NCI-H748 treated with DMSO at 0.1 percent for 48 hours (cell line): ENCODE measurements at places on chromosomes 7 and 10.
A peak's percentile ranks its signal among the peaks of the same experiment; 100 is the strongest.

DNA sequence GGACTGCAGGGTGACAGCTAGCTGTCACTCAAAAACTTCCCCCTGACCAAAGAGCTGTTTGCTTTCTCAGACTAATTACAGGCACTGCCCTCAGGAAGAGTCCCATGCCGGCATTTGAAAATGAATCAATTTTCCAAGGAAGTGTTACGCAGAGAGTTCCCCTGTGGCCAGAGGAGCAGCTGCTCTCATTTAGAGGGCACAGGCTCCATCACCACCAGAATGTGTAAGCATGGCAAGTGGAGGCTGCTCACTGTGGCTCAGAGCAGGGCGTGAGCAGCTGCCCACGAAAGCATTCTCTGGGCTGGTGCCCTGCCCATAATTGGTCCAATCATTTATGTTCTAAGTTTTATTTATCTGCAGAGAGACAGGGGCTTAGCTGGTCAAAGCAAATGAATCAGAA, 202.2 kb downstream of the RAMP3 start:
- DNase-seq = no peak

GRCh38 chr10:71959526-71959925, 4.7 kb upstream of the CHST3 start:
- DNase-seq = no peak

DNA sequence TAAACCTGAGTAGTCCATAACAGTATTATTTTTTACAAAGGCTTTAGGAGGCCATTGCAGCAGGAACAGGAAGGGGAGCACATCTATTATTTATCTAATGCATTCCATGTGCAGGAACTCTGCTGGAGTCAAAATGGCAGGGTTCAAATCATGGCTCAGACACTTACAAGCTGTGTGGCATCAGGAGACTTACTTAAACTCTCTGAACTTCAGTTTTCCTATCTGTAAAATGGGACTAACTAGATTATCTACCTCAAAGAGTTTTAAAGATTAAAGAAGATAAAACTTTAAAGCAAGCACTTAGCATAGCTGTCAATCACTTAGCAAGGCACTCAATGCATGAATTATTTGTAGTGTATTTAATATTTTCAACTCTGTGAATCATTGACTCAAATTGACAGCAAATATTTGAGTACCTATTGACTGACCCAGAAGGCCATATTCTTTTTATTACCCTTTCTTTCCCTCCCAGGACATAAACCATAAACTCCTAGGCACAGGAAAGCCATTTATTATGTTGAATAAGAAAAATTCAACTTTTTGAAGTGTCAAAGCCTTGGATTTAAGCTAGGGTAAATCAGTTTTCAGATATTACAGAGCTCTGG, 115.8 kb upstream of the FAM204A start:
- DNase-seq = no peak

DNA sequence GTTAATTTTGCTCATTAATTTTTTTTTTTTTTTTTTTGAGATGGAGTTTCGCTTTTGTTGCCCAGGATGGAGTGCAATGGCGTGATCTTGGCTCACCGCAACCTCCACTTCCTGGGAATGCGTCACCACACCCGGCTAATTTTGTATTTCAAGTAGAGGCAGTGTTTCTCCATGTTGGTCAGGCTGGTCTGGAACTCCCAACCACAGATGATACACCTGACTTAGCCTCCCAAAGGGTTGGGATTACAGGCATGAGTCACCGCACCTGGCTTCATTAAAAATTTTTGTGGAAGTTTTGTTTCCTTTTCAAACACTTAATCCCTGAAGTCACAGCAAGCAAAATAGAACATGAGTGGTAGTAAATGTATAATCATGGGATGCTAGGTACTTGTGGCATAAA, 857.2 kb upstream of the PHF14 start:
- no peak for DNase-seq

- no peak for DNase-seq
Measured at GRCh38 chr10:89683883-89684282, 17.5 kb upstream of the KIF20B start.

DNA sequence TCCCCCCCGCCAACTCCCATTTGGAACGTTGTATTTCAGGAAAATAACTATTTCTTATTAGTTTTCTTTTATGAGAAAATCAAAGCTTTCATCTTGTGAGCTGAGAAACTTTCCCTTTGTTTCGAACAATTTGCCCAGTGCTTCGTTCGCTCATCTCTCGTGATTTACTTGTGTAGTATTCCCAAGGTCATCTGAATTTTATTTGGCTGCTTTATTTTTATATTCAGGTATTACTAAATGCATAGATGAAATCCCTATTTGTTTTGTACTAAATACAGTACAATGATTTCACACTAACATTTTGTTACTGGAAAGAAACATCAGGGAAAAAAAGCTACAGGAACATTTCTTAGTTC, 12.0 kb upstream of the EBLN1 start:
- no peak for DNase-seq

DNA sequence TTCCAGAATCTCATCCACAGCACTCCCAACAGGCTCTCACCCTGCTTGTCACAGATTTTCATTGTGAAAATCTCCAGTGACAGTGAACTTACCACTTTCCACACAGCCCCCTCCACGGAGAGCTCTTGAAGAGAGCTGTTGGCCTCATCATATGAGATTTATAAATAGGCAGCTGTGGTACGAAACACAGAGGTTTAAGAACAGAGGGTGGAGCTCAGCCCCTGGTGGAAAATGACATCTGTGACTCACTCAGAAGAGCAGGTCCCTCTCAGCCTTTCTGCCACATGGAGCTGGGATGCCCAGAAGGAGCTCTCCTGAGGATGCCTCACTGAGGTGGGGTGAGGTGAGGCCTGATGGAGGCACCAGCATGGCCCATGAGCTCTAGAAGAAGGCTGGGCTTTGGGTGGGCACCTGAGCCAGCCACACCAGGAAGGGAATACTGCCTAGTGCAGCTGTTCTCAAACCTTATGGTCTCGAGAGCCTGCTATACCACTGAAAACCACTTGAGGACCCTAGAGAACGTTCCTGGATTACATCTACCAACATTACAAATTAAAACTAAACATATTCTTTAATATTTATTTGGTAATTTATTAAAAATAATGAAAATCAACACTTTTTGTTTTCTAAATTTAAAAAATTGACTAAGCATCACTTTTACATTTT, 25.8 kb upstream of the EEPD1 start:
- no peak for DNase-seq

DNA sequence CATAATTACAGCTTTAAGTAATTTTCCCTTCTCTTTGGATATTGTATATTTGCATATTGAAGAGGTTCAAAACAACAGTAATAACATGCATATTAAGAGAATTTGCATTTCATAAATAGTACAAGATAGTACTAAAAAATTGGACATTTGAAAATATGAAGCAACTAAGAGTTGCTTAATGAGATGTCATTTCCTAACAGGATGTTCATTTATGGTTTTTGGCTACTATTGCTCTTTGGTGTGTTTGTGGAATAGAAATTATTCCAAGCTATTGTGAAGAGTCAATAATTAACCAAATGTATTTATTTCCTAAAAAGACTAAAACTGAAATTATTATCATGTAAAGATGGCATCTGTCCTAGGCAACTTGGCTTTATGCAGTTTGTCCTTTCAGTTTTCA, 4.1 kb upstream of the SGCE start:
- DNase-seq = no peak

DNA sequence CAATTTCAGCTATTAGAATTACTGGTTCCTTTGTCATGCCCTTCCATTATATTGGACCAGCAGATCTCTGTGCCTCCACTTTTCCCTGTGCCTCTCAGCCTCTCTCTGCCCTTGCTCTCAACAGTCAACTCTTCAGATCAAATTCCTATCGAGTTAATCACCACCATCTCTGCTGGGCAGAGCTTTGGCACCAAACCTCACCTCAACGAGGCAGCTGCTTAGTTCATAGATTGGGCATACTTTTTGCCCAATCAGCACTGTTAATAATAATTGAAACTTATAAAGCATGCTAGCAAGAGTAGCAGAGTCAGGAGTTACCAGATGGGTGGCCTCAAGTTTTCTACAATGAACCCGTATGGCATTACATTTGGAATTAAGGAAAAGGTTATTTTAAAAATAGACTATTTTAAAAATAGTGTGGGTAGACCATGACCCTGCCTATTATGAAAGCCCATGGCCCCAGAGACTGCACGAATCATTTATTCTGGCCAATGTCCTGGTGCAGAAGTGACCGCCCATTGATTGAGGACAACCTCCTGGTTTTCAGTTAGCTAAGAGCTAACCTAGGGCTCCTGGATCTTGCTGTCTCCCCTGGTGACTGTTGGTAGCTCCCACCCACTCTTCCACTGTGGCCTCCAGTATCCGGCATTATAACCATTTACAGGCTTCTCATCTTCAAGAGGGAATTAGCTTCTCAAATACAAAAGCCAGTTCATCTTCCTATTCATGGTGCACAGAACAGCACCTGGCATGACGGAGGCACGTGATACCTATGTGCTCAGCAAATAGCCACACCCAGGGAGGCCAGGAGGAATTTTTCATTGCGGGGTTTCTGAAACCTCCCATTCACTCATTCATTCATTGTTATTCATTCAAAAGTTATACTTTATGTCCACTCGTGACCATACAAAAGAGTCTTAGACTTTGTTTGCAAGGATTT, 265.4 kb downstream of the INHBA start:
- DNase-seq = no peak

DNA sequence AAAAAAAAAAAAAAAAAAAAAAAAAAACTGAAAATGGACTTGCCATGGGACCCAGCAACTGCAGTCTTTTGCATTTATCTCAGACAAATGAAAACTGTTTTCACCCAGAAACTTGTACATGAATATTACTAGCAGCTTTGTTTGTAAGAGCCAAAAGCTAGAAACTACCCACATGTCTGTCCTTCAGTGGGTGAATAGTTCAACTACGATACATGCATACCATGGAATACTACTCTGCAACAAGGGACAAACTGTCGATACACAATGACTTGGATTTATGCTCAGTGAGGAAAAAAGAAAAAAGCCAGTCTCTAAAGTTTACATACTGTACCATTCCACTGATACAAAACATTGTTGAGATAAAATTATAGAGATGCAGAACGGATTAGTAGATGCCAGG, 195.6 kb downstream of the KIAA1217 start:
- no peak for DNase-seq

DNA sequence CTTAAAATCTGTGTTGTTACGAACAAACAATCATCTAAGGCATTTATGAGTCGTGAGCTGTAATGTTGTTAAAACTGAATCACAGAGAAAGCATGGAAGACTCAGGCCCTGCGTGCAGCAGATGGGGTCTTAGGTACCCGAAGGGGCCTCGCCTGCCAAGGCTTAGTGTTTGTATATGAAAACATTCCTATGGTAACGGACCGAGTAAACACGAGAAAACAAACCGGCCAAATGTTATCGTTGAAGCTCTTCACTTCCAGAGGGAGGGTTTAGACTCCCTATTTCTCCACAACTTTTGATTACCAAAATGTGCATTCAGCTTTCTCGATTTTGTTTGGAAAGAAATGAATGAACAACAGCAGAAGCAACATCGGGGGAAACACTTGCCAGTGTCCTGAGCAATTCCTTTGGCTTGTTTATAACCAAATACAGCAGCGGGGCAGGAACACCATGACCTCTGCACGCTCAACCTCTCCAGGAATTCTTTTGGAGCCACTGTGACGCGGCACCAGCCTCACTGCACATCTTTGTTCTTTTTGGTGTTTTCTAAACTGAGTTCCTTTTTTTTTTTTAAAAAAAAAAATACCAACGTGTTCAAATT, 121.6 kb upstream of the KLF6 start:
- DNase-seq = no peak

DNA sequence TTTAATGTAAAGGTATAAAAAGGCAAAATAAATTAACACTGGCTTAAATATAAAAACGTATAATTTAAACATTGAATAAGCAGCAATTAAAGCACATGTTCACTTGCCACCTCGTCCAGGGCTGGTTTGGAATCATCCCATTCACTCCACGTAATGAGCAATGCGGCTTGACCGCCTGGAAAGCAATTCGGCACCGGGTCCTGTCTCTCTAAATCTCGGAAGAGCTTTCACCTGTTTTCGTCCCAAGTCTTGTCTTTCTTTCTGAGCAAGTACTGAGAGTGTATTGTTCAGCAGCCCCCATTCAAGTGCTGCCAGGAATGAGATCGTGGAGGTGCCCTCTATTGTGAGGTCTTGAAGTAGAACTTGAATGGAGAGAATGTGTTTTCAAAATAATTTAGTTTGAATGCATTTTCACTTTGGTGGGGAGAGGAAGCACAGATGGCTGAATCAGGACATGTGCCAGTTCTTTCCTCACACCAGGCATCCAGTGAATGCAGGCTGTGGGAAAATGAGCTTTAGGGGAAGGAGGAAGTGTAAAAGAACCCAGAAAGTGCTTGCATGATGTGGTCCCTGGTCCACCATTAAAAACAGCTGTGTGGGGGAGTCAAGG, 515.2 kb downstream of the REEP3 start:
- no peak for DNase-seq

GRCh38 chr7:134594877-134595276, 46.0 kb downstream of the AKR1B15 start:
- DNase-seq = no peak

- no peak for DNase-seq
Measured at GRCh38 chr7:4015996-4016395, 666.1 kb upstream of the FOXK1 start.

DNA sequence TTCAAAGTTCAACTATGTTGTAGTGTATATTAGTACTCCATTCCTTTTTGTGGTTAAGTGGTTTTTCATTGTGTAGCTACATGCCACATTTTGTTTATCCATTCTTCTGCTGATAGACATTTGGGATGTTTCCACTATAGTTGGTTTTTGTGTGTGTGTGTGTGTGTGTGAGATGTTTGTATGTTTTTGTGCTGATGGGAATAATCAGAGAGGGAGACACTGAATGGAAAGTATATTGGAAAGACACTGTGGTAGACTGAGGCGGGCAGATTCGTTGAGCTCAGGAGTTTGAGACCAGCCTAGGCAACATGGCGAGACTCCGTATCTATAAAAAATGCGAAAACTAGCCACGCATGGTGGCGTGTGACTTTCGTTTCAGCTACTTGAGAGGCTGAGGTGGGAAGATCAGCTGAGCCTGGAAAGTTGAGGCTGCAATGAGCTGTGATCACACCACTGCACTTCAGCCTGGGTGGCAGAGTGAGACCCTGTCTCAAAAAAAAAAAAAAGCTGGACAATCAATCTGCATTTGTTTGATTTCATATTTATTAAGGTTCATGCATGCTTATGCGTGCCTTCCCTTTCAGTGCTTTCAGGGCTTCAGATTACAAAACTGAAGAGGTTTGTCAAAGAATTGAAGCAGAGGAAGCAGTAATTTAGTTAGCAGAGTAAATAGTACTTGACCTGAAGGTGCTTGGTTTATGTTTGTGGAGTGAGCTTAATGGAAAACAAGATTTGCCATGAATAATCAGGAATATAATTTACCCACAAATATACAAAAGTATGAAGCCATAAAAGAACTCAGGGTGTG, 14.7 kb downstream of the SEC24C start:
- DNase-seq = peak; percentile 44

GRCh38 chr7:76304888-76305375, 2.5 kb downstream of the HSPB1 start:
- DNase-seq = no peak

GRCh38 chr7:31411416-31411815, 70.9 kb upstream of the NEUROD6 start:
- no peak for DNase-seq
